Astrocyte (in vitro differentiated cells and primary cell): ENCODE measurements at places on chromosomes 2 and 18. TPM values are rescaled to one million over a fixed set of nuclear protein-coding genes. Genes with fewer than 3 reads are reported as not detected.
A peak's percentile ranks its signal among the peaks of the same experiment; 100 is the strongest.

DNA sequence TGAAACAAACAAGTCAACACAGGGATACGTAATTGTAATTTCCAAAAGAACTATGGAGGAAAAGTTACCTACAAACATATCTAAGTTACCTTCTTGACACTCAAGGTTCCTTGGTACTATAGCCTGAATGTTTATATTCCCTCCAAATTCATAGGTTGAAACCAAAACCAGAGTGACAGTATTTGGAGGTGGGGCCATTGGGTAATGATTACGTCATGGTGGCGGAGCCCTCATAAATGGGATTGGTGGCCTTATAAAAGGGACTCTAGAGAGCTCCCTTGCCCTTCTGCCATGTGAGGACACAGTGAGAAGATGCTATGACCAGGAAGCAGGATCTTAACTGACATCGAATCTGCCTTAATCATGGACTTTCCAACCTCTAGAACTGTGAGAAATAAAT, 87.3 kb downstream of the PMAIP1 start:
- H3K4me1 ChIP-seq: no peaks in the 10 kb centered on the region
- H3K27me3 ChIP-seq: peaks cover 3% of the 10 kb centered on the region
- no peak for DNase-seq
- H3K36me3 ChIP-seq: no peaks in the 10 kb centered on the region
- H3K27ac ChIP-seq: no peak overlapping the region

DNA sequence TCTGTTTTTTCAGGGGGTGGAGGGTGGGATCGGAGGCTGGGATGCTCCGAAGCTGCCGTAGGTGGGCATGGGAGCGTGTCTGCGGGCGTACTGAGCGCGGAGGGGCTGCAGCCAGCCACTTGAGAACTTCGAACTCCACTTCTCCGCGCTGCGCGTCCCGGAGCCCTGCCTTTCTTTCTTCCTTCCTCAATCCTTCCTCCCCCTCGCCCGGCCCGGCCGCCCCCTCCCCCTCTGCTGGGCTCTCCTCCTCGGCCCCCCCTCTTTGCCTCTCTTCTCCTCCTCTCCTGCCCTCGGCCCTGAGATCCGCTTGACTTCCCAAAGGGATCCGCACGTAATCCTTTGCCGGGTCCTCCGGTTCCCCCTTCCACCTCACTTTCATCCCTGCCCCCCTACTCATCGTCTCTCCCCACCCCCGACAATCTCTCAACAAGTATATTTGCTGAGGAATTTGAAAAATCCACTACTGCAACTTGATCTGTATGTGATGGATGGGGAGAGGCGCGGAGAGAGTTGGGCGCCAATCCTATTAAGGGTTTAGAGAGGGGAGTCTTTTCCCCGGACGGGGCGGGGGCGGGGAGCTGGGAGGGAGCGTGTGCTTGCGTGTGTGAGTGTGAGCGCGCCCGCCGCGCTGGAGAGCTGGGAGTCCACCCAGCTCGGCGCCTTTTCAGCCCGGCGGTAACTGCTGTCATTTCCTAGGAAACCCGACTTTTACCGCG, 1.1 kb downstream of the GLI2 start:
- peak overlapping the region; percentile 76 for H3K4me3 ChIP-seq
- DNase-seq: peak; percentile 92
- no peaks in the 10 kb centered on the region for H3K36me3 ChIP-seq
- H3K27me3 ChIP-seq: no peaks in the 10 kb centered on the region
- peak overlapping the region; percentile 90 for H3K27ac ChIP-seq

The KCNS3 gene
- 0.84 and 1.7 TPM in 2 replicates for total RNA-seq

- no peak overlapping the region for H3K4me3 ChIP-seq
- peaks cover 2% of the 10 kb centered on the region for H3K27me3 ChIP-seq
- H3K27ac ChIP-seq: no peak overlapping the region
- DNase-seq: no peak
- no peaks in the 10 kb centered on the region for H3K36me3 ChIP-seq
Measured at GRCh38 chr2:74908748-74909444, 49.5 kb upstream of the POLE4 start.

DNA sequence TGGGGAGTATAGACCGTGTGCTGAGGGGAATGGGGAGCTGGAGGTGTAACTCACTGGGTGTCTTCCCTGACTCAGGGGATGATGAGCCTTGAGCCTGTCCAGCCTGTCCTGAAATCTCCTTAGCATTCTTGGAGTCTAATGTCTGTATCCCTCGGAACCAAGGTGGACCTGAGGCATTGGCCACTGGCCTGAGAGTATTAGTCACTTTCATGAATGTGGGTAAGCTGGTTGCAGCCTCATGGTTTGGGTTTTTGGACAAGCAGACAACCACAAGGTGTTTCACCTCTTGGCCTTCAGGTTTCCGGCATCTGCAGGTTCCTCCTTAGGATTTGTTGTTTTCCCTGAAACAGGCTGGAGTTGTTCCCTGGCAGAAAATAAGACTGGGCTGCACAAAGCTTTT, 63.2 kb downstream of the PRKCE start:
- no peak overlapping the region for H3K27ac ChIP-seq
- no peaks in the 10 kb centered on the region for H3K36me3 ChIP-seq
- H3K4me1 ChIP-seq: no peaks in the 10 kb centered on the region

GRCh38 chr2:159985656-159986055, 76.8 kb downstream of the PLA2R1 start:
- no peak for DNase-seq
- no peak overlapping the region for H3K27ac ChIP-seq
- H3K4me3 ChIP-seq: no peak overlapping the region
- H3K4me1 ChIP-seq: peaks cover 16% of the 10 kb centered on the region

DNA sequence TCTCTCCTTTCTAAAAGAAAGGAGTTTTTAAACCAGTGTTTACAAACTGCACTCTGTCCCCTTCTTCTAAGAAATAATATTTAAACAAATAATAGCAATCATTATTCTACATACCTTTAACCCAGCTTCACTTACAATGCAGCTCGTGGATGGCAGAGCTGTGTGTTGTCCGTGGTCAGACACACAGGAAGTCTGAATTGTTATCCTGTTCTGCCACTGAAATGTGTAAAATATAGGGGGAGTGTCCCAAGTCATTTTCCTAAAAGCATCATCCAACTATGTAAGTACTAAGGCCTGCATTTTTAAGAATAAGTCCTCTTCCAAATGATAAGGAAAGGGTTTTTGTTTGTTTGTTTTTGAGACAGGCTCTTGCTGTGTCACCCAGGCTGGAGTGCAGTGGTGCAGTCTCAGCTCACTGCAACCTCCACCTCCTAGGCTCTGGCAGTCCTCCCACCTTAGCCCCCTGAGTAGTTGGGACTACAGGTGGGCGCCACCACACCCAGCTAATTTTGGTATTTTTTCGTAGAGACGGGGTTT, 2.7 kb upstream of the PPP4R1 start:
- H3K27ac ChIP-seq: no peak overlapping the region
- no peak for DNase-seq
- H3K4me3 ChIP-seq: no peak overlapping the region
- H3K36me3 ChIP-seq: no peaks in the 10 kb centered on the region

DNA sequence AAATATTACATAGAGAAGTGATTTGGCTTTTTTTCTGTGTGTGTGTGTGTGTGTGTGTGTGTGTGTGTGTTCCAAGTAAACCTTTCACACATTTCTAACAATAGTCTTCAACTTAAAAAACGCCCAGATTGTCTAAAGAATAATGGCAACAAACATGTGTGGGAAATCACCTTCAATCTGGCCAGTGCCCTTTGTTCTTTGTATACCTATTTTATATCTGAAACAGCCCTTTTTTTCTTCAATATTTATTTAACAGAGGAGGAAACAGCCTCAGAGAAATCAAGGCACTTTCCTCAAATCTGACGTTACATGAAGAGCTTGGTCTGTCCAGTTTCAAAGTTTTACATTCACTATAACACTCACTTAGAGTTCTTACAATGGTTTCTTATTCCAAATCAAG, 25.3 kb downstream of the CCDC195 start:
- no peak for DNase-seq
- H3K36me3 ChIP-seq: no peaks in the 10 kb centered on the region
- H3K27me3 ChIP-seq: no peaks in the 10 kb centered on the region
- no peak overlapping the region for H3K27ac ChIP-seq
- no peak overlapping the region for H3K4me3 ChIP-seq
